ENCODE measurements at places on chromosomes 2 and 18. TPM values are rescaled to one million over a fixed set of nuclear protein-coding genes. Genes with fewer than 3 reads are reported as not detected.

Gene GLI2
- polyA plus RNA-seq = 1.1 TPM

GRCh38 chr18:6010921-6011320 is 115.6 kb upstream of the TMEM200C start:
- no peaks in the 10 kb centered on the region for H3K4me1 ChIP-seq
- DNase-seq = no peak
- H3K27ac ChIP-seq = no peak overlapping the region
- no peak overlapping the region for H3K4me3 ChIP-seq
- no peaks in the 10 kb centered on the region for H3K36me3 ChIP-seq
- no peaks in the 10 kb centered on the region for H3K27me3 ChIP-seq

Gene PRSS56
- polyA plus RNA-seq = not detected

Gene C2orf81
- 7.3 TPM for polyA plus RNA-seq

DNA sequence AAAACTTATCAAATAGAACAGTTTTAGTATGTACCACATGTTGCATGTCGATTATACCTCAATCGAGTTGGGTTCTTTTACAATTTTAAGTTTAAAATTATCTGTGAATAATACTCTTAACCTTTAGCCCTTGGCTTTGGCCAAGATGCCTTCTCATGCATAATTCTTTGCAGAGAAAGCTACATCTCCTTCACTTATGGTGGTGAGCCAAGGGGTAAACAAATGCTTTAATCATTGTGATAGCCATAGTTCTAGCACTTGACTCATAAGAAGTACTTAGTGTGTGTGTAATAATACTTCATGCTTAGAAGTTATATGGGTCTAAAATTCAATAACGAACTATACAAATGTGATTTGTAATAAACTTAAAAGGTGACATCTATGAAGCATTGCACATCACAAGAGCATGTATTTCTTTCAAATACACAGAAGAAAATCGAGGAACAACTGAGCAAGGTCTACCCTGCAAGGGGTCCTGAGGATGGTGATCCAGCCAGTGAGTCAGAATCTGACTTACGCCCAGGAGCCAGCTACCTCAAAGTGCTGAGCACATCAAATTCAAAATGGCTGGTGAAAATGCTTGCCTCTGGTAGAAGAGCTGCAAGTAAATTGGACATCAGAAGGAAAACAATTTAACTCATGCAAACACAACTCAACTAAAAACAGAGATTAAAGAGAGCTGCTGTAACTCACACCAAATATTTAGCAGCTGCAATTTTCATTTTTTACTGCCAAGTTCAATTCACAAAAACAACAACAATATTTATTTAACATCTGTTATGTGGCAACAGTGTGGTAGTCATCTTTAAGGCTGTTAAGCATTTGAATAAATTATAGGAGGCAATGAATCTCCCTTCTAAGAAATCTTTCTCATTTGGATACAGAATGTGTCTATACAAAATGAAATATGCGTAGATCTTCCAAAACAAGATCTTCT is 23.8 kb upstream of the TTC39C start:
- H3K27ac ChIP-seq = no peak overlapping the region
- no peak overlapping the region for H3K4me3 ChIP-seq
- no peaks in the 10 kb centered on the region for H3K36me3 ChIP-seq
- DNase-seq = no peak
- peaks cover 2% of the 10 kb centered on the region for H3K4me1 ChIP-seq
- no peaks in the 10 kb centered on the region for H3K27me3 ChIP-seq

Gene UGT1A5
- polyA plus RNA-seq = not detected

Gene KCNJ3
- polyA plus RNA-seq = 0.04 TPM

Gene REG1A
- 2.3 TPM for polyA plus RNA-seq
